ENCODE measurements at places on chromosomes 1 and 21.

DNA sequence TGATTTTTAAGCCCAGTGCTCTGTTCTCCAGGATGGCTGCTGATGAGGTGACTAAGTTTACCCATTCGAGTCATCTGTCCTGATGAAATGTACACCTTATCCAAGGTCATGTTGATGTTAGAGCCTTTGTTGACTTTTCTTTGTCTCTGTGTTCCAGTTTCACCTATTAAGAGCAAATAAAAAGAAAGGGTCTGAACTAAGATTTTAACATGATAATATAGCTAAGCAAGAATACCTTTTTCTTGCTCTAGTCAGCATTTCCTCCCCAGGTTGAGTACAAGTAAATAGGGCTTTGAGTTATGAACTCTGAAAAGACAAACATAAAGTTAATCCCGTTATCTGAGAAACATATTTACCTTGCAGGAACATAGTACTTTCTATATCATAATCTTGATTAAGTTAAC lies 52.1 kb upstream of the GPR88 start:
- DNase-seq, result no peak

GRCh38 chr1:21902026-21903012 lies 34.8 kb downstream of the HSPG2 start:
- no peak for DNase-seq

DNA sequence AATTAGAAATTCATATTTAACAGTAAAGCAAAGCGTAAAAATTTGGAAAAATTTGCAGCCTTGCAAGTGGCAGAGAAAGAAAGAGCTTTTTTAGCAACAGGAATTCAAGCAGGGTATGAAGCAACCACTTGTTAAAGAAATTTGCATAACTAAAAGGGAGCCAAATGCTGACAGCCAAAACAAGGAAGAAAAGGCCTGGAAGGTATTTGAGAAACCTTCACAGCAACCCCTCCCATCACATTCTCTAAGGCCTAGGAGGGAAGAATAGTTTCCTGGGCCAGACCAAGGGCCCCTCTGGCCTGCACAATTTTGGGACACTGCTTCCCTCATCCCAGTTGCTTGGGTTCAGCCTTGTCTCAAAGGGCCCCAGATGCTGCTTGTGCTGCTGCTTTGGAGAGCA lies 672.4 kb upstream of the TMPRSS15 start:
- DNase-seq, result no peak

DNA sequence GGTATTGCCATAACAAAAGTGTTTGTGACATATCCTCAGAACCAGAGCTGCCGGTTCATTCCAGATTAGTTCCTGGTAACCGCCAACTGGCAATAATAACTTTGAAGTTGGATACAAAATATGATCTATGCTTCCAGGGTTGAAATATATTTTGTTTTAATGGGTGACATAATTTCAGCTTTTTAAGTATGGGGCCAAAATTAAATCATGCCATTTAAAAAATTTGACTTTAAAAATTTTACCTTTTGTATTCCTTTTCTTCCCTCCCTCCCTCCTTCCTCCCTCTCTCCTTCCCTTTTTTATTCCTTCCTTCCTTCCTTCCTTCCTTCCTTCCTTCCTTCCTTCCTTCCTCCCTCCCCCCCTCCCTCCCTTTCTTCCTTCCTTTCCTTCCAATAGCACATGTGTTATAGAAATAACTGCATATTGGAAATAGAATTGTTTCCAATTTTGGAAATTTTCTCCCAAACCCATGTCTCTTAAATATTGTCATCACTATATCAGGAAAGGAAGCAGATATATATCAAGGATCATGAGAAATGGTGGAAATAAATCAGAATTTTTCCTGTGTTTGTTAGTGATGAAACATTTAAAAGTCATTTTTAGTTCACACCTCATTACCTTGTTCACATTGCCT lies 12.0 kb upstream of the KIFAP3 start:
- no peak for DNase-seq

DNA sequence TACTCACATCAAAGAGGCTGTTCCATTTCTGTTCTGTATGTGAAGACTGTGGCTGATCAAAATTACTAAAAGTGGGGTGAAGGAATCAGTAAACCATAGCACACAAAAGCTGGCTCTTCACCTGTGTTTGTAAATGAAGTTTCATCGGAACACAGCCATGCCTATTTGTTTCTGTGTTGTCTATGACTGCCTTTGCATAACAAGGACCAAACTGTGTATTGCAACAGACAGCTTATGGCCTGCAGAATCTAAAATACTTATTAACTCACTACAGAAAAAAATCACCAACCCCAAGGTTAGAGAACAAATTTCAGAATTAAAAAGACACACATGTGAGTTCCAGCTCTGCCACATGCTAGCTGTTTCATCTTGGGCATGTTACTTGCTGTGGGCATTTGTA lies 163.9 kb downstream of the LYPLAL1 start:
- DNase-seq, result no peak

DNA sequence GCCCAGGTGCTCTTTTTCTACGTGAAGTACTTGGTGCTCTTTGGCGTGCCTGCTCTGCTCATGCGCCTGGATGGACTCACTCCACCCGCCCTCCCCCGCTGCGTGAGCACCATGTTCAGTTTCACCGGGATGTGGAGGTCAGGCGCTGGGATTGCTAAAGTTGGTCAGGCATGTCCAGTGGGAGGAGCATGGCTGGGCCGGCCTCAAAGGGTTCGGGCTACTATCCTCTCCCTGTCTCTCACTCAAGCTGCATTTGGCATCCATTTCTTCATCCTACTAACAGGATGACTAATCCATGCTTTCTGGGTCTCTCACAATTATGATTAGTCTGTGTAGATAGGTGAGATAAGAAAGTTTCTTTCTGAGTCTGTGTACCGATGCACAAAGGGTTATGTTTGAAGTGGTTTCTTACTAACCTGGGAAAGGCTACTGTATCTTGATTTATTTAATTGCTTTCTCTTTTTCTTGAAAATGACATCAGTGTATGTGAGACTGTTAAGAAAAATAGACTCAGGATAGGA lies 135.9 kb downstream of the HHAT start:
- peak; percentile 45 for DNase-seq

DNA sequence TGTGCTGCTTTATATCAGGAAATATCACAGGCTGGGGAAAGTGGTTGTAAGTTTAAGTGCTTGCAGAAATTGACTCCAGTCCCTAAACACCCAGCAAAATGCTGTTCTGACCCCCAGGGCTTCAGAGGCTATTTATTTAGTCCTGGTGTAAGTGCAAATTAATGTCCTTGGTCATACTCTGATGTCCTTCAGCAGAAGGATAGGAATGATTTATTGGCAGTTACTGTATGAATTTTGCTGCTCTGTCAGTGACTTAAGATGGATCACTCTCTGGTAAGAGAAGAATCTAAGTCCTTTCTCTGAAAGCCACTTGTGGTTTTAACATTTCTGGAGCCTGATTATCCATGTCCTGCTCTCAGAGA lies 21.9 kb downstream of the FAM20B start:
- no peak for DNase-seq

Measured in EL (cell line).